ENCODE measurements at places on chromosomes 2 and 18.

DNA sequence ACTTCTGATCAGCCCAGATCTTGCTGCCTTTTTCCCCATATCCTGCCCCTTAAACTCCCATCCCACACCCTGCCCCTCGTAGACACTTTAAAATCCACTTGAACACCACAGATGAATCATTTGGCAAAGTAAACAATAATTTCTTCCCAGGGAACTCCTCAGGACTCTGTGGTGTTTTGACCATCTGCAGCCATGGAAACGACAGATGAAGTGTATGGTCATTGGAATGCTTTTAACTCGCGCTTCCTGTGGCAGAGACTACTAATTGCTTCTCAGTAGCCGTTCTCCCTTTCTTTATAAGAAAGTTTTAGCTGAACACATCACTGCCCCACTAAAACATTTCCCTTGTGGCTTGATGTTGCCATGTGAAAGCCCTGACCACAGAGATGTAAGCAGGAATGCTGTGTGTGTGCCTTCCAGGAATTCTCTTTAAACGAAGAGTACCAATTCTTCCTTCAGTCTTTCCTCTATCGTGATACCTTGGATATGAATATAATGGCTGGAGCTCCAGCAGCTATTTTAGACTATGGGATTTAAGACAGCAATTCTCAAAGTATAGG is 92.7 kb upstream of the PARD3B start:
- no peak for DNase-seq

DNA sequence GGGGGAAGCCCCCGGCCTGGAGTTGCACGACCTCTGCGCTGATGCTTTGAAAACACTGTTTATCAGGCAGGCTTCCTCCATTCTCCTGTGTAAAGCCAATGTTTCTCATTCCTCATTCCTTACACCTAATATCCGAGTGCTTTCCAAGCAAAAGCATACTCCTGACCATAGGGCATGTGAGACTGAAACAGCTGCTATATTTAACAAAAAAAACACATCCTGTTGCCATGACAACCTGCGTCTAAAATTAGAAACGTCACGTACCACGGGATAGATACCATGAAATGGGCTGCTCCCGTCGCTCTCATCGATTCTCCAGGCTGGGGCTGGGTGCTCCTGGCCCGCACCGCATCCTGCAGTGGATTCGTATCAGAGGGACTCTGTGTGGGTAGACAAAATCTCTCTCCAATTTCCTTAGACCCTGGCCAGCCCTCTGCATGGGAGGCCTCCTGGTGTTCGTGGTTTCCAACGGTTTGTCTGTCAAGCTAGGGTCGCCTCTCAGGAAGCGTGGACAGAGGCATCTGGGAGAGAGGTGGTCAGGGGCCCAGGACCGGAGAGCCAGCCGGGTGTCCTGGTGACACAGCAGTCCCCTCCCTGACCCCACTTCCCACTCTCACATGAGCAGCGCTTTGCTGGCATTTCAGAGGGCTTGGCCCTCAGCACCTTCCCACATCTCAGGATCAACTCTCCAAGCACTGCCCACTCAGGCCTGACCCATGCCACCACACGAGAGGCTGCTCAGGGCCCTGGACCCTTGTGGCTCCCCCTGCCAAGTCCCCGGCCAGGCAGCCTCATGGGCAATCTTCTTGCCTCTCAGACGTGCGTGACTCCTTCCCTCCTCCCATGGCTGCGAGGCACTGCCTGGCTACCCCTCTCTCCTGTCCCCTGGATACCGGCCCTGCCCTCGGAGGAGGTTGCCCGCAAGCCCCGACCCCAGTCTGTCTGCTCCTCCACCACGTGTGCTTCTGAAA is 268.1 kb downstream of the NDUFA10 start:
- DNase-seq: peak; percentile 31

GRCh38 chr2:163601377-163601776 is 134.4 kb downstream of the FIGN start:
- no peak for DNase-seq

GRCh38 chr2:170816504-170817092 is at the start of gene GAD1:
Gene GAD1 (plus strand): TSS chr2:170816887. CDS start chr2:170818592, 1,705 bp downstream.
- DNase-seq: peak; percentile 40

DNA sequence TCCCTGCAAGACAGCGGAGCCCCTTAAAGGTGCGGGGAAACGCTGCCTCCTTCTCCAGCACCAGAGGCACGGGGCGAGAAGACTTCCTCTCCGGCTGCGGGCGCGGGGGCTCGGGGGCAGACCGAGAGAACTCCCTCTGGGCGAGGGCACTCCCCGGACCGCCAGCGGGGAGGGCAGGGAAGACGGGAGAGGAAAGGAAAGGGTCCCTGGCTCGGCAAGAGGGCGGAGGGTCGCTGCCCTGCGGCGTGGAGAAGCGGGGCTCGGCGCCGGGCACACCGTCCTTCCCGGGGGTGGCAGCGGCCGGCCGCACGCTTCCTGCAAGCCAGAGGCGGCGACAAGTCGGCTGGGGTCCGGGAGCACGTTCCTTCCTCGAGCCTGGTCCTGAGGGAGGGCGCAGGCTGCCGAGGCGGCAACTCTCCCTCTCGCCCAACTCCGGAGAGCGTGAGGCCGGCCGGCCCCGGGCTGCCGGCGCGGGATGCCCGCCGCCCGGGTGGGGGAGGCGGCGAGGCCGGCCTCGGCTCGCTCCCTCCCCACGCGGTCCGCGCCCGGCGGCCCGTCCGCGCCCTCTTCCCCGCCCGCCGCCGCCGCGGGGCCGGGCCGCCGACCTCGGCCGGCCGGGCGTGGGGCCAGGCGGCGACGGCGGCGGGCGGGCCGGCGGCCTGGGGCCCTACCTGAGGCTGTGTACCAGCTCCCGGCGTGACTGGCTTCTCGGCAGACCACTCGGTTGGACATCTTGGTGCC is 1.1 kb downstream of the MEMO1 start:
- no peak for DNase-seq

GRCh38 chr2:103232865-103233264 is 471.0 kb downstream of the TMEM182 start:
- no peak for DNase-seq

- DNase-seq: no peak
Measured at GRCh38 chr2:226508005-226508404, 291.6 kb downstream of the IRS1 start.

GRCh38 chr2:15986068-15986560 is 45.8 kb downstream of the MYCN start:
- no peak for DNase-seq

GRCh38 chr2:204732019-204732418 is 186.7 kb downstream of the PARD3B start:
- DNase-seq: no peak

DNA sequence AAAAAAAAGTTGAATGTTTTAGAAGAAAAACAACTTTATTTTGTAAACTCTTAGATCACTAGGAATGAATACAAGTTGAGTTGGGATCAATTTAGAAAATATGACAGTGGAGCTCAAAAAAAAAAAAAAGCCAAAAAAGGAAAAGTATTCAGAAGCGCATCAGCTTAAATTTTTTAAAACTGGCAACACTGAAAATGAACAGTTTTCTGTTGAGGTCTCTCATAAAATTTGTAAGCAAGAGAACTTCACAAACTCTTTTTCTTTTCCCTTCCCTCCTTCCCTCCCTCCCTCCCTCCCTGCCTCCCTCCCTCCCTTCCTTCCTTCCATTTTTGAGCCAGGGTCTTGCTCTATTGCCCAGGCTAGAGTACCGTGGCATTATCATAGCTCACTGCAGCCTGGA is 143.9 kb downstream of the B3GNT2 start:
- DNase-seq: no peak

GRCh38 chr2:109558076-109558882 is 55.5 kb downstream of the SEPTIN10 start:
- no peak for DNase-seq

- no peak for DNase-seq
Measured at GRCh38 chr2:27636766-27637165, 7.9 kb downstream of the GPN1 start.

DNA sequence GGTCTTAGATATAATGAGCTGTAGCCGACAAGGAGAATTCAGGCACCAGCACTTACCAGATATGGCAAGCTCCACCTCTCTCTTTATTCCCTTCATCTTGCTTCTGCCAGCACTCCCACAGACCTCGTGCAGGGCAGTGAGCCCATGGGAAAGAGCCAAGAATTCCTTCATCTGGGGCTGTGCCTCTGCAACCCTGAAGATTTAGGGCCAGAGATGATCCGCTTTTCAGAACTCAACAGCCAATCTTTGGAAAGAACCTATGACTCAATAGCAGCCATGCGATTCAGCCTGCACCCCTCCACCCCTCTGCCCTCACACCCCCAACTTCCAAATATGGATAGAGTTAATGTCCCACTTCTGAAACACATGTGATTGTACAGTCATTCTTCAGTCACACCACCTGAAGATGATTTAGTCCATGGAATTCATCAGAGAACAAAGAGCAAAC is 533.7 kb upstream of the TNP1 start:
- DNase-seq: no peak

DNA sequence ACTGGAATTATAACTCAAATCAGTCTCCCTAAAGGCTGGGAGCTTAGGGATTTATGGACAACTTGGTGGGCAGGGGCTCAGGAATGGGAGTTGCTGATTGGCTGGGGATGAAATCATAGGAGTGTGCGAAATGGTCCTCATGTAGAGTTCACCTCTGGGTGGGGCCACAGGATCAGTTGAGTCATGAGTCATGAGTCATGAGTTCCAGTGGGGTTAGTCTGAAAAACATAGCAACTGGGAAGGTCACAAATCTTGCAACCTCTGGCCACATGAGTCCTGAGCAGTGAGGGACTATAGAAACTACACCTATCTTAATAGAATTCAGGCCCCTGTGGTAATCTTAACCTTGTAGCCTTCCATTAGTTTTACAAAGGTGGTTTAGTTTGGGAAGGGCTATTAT is 383.3 kb downstream of the RBM43 start:
- no peak for DNase-seq

- DNase-seq: no peak
Measured at GRCh38 chr2:70962885-70963878, 15.2 kb upstream of the ANKRD53 start.

GRCh38 chr2:135030826-135031225 is 16.4 kb downstream of the MAP3K19 start:
- no peak for DNase-seq

DNA sequence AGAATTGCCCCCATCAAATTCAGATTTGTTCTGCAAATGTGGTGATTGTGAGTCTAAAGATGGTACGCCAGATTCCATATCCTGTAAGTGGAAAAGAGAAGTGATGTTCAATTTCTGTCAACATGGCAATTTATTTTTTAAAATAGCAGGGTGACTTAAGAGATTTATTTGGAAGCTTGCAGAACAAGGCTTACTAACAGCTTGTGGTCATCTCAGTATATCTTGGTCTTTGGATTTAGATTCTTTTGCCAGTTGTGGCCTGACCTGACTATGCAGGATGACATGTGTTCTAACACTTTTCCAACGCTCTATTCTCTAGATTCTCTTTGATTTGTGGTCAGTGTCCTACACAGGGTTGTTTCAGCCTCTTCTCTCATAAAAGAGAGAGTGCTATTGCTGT is 74.4 kb downstream of the MAP3K20 start:
- no peak for DNase-seq

DNA sequence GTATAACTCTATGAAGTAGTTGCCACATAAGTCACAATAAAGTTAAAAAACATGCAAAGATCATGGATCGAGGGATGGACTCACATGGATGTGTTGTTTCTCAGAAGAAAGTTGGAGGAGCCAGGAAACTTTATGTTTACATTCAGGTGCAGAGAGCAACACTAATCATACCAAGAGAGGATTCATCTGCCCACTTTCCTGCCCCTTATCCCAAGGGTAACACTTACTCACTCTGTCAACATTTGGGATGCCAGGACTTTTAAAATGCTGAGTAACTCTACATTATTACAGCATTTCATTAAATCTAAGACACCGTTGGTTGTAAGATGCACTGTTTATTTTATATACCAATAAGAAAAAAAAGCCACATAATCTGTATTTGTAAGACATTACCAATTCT is 170.4 kb downstream of the KCNE4 start:
- no peak for DNase-seq

- DNase-seq: no peak
Measured at GRCh38 chr2:242032780-242033656, 163.5 kb downstream of the RTP5 start.

- DNase-seq: no peak
Measured at GRCh38 chr2:74778381-74779264, 55.3 kb upstream of the HK2 start.

GRCh38 chr2:96962567-96963203 is 23.7 kb downstream of the FAM178B start:
- peak; percentile 72 for DNase-seq

DNA sequence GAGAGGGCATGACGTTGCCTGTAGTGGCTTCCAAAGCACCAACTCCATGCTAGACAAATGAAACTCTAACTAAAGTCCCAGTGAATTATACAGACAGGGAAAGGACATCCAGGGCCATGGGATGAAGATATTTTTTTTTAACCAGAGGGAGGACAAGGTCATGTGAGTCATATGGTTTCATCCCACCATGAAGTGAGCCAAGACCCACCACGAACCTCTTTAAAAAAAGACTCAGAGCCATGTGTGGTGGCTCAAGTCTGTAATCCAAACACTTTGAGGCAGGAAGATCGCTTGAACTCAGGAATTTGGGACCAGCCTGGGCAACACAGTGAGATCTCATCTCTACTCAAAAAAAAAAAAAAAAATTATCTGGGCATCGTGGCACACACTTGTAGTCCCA is 115.2 kb downstream of the LIPG start:
- no peak for DNase-seq

- peak; percentile 66 for DNase-seq
Measured at GRCh38 chr2:126655500-126656430, at the start of gene GYPC. Gene GYPC (plus strand): TSS chr2:126656158. CDS start chr2:126656264, 106 bp downstream.

DNA sequence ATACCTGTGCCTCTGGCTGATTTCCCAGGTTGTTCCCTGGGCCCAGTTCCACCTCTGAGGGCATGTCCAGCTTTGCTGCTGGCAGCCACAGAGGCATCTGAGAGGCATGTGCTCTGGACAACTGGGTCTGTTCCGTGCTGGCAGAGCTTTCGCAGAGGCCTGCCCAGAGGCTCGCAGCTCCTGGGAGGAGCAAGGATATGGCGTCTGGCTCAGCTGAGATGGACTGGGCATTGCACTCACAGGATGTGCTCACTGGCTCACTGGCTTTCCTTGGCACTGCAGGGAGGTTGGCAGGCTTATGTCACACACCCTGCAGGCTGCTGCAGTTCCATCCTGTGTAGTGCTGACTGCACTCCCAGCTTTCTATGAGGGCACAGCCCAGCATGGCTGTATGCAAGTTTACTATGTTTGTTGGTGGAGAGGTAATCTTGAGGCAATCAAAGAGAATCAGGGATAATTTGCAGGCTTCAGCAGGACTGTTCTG is 172.3 kb downstream of the PRKCE start:
- DNase-seq: no peak

- no peak for DNase-seq
Measured at GRCh38 chr2:149625671-149626070, 38.1 kb upstream of the MMADHC start.

Data from CD8-positive, alpha-beta T cell (primary cell).